Fibroblast of skin of right quadriceps (primary cell): ENCODE measurements at places on chromosomes 2 and 18.
A peak's percentile ranks its signal among the peaks of the same experiment; 100 is the strongest.

GRCh38 chr2:65514555-65515195 lies 82.3 kb upstream of the SPRED2 start:
- DNase-seq = peak; percentile 65

DNA sequence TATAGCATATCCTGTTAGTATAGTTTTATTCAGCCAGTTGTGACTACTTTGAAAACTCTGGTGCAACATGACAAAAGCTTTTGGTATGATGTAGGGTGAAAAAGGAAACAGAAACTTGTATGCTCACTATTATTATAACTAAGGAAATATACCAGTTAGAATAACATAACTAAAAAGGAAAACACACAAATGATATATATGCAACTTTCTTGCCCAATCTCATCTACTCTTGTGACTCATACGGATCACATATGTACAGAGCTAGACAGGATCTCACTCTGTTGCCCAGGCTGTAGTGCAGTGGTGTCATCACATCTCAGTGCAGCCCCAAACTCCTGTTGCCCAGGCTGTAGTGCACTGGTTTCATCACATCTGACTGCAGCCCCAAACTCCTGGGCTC lies 12.4 kb upstream of the TLK1 start:
- peak; percentile 10 for DNase-seq

GRCh38 chr2:239881561-239882320 lies 143.4 kb downstream of the NDUFA10 start:
- peak; percentile 50 for DNase-seq

GRCh38 chr2:98013407-98014042 lies 17.8 kb upstream of the TMEM131 start:
- peak; percentile 29 for DNase-seq

DNA sequence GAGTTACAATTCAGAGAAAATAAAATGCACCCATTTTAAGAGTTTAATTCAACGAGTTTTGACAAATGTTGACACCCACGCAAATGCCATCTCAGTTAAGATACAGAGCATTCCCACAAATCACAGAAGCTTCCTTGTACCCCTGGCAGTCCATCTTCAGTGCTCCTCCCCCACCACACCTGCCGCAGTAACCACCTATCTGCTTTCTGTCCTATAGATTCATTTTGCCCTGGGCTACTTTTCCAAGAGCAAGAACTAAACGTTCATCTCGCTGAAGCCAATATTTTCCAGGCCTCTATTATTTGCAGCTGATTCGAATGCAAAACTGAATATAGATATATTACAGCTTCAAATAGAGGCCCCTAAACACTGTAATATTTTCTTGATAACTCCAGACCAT lies 13.4 kb upstream of the HPCAL1 start:
- no peak for DNase-seq

GRCh38 chr2:236781933-236782816 lies 212.6 kb downstream of the ACKR3 start:
- no peak for DNase-seq

- DNase-seq = peak; percentile 73
These were observed 32.3 kb upstream of the XDH start for GRCh38 chr2:31446848-31447247.

DNA sequence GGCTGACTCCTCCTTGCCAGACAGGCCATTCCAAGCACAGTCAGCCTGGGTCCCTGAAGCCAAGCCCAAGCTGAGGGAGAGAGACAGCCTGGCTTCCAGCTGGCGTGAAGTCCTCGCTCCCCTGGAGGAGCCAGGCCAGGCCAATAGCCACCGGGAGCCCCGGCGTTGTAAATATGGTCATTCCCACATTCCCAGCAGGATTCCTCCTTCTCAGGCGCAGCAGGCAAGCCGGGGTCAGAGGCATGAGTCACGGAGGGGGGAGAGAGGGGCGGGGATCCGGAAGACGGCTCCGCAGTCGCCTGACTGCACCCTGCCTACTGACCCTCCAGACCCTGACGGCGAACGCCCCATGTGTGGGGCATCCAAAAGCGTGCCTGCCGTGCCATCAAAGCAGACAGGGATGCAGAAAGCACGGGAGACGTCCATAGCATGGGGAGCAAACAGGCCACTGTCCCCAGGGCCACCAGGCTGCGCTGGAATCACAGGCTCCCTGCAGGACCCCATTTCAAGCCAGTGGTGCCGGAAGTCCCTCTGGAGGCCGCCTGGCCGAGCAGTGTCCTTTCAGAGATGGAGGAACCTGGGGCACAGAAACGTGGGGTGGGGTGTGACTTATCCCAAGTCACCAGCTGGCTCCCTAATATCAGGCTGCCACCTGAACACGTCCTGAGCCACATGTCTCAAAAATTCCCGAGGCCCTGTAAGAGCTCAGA lies 48.2 kb downstream of the TWIST2 start:
- DNase-seq = peak; percentile 89

DNA sequence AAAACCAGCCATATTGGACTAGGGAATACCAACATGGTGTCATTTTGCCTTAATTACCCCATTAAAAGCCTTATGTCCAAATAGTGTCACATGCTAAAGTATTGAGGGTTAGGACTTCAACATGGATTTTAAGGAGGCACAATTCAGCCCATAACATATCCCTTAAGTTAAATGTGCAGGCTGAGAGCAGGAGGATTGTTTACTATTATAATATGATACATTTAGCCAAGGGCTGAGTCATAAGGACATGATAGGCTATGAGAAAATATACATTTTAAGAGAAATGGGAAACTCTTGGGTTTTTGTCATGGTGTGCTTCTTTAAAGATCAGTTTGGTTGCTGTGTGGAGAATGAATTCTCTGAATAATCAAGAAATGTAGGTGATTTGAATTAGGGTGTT lies 136.8 kb downstream of the RDH14 start:
- DNase-seq = no peak

GRCh38 chr2:218387369-218388194 lies 5.5 kb downstream of the SLC11A1 start:
- DNase-seq = peak; percentile 62

DNA sequence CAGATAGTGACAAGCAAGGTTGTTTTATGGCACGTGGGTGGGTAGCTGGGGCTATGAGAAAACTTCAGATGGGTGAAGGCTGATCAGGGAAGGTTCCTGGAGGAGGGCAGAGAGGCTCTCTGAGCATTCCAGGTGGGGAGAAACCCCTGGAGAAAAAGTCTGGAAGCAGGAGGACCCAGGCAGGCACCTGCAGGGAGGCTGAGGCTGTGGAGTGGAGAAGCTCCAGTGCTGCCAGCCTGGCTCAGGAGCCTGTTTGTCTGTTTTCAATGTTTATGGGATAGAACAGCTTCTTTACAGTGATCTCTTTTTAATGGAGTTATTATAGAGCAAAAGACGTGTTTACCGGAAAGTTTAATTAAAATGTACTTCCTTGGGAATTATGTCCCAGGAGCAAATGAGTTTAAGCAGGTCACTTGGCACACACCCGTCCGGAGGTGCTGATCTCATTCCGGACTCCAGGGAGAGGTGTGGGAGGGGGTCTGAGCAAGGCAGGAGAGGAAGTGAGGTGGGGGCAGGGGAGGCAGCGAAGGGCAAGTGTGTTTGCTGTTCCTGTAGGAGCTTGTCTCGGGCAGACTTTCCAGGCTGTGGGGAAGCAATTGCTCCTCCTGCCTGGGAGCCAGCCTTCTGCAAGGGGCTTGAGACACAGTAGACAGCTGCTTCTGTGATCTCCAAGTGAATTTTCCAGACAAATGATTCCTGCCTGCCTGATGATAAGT lies 239.5 kb downstream of the MYCN start:
- DNase-seq = no peak

GRCh38 chr18:48133671-48134251 lies 203.3 kb upstream of the SMAD2 start:
- no peak for DNase-seq

- no peak for DNase-seq
These were observed 159.5 kb upstream of the EPHA4 start for GRCh38 chr2:221731432-221732145.

DNA sequence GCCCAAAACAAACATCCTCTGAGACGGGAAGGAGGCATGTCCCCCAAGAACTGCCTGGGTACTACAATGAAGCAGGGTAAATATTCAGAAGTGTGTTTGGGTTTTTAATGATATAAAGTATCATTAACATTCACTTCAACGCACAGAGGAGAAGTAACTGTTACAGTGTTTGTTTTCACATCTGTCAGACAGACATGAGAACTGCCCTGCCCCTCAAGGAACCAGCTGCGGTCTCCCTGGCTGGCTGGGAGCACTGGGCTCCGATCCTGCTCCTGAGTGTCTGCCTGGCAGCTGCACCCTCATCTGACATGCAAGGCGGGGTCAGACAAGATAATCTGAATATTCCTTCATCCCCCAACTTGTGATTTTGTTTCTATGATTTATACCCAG lies 75.6 kb downstream of the MBP start:
- no peak for DNase-seq

- peak; percentile 9 for DNase-seq
These were observed 100.7 kb upstream of the STK39 start for GRCh38 chr2:168348076-168348475.

GRCh38 chr18:7094427-7094826 lies 23.2 kb downstream of the LAMA1 start:
- no peak for DNase-seq

GRCh38 chr2:10432311-10433181 lies 15.6 kb downstream of the ODC1 start:
- no peak for DNase-seq

GRCh38 chr18:34965108-34965507 lies 76.1 kb upstream of the MAPRE2 start:
- no peak for DNase-seq

GRCh38 chr2:19352946-19353720 lies 5.3 kb downstream of the OSR1 start:
- DNase-seq = no peak

GRCh38 chr2:105834931-105835330 lies 90.2 kb downstream of the NCK2 start:
- DNase-seq = no peak

DNA sequence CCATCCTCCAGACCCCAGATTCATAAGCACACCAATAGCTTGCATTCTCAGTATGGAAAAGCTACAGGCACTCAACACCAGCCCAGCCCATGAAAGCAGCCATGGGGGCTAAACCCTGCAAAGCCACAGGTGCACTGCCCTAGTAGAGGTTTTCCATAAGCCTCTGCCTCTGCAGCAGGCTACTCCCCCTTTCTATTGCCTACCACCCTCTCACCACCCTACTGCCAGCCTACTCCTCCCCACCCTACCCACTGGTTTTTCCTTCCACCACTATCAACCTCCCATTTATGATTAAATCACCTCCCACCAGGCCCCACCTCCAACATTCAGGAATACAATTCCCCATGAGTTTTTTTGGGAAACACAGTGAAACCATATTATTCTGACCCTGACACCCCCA lies 96.4 kb upstream of the TEKT4 start:
- no peak for DNase-seq

DNA sequence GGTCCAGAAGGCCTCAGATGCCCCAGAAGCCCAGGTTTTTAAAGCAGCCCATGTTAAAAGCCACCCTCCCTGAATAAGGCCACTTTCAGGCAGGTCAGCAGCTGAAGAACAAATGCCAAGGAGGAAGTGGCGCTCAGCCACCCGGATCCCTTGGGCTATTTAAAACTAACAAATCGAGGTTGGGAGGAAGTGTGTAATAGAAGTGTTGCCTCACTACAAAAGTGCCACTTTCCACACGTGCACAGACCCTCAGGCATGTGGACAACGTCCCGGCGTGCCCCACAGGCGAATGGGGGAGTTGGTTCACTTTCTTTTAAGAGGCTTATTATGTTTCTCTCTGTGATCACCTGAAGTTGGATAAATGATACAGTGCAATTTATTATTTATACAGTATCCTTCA lies 173.8 kb upstream of the SALL3 start:
- DNase-seq = no peak

DNA sequence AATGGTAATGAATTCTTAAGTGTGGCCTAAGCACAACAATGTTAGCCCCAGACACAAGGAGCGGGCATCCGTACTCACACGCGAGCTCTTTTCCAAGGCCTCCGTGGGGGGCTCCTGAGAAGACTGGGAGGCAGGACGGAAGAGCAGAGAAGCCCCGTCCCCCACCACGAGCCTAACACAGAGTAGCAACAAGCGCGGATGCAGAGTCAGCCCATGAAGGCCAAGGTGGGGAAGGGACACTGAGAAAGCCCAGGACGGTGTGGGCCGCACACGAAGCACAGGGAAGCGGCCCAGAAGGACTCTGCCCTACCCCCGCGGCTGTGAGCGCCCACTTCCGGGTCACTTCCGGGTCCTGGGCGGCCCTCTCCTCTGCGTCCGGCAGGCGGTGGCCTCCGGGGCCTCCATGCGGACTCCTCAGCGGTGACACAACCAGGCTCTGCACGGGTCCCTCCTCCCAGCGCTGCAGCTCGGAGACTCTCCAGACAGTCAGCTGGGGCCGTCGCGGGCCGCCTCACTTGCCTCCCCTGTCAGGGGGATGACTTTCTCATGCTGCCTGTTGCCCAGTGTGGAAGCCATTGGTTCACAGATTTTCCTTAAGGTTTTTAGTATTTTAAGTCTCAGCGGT lies 151.5 kb downstream of the MTCL1 start:
- DNase-seq = no peak

GRCh38 chr18:31490387-31490786 lies 7.6 kb upstream of the DSG2 start:
- no peak for DNase-seq

DNA sequence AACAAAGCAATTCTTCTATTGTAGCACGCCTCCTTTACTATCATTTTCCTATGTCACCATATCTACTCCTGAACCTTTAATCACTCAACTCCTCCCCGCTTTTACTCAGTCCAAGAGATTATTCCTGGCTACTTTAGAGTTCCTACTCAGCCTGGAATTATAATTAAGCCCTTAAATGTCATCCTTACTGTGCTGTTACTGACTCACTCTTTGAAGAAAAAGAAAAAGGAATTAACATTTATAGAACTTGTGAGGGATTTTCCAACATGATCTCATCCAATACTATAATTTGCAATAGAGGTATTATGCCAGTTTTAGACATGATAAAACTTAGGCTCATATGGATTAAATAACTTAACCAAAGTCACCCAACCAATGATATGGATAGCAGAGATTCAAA lies 61.7 kb downstream of the CCDC88A start:
- peak; percentile 46 for DNase-seq

DNA sequence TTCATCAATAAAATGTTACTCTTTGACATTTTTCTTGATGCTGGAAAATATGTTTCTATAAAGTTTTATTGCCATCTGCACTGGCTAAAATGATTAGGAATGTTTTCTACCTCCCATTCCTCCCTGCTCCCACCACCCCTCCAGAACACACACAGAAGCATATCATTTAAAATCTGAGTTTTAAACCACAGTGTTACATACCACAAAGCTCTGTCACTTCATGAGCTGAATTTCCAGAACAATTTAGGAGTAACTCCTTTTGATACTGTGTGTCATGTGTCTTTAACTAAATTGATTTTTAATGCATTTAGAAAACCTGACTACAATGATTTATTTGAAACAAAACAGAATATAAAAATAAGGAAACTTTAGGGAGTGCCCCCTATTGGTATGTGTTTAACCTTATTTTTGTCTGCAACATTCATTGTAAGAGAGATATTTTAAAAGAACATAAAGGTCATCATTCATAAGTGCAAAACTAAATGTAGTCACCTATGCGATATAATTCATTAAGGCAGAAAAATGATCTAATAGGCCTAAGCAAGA lies 52.0 kb downstream of the FEZ2 start:
- peak; percentile 47 for DNase-seq

- peak; percentile 62 for DNase-seq
These were observed 73.0 kb downstream of the MYO1B start for GRCh38 chr2:191318037-191318728.

- DNase-seq = no peak
These were observed 20.2 kb upstream of the CYP27A1 start for GRCh38 chr2:218761795-218762194.
